ENCODE measurements at places on chromosomes 2 and 18.

GRCh38 chr2:27038631-27039339, 6.0 kb downstream of the TMEM214 start:
- no peak for DNase-seq

DNA sequence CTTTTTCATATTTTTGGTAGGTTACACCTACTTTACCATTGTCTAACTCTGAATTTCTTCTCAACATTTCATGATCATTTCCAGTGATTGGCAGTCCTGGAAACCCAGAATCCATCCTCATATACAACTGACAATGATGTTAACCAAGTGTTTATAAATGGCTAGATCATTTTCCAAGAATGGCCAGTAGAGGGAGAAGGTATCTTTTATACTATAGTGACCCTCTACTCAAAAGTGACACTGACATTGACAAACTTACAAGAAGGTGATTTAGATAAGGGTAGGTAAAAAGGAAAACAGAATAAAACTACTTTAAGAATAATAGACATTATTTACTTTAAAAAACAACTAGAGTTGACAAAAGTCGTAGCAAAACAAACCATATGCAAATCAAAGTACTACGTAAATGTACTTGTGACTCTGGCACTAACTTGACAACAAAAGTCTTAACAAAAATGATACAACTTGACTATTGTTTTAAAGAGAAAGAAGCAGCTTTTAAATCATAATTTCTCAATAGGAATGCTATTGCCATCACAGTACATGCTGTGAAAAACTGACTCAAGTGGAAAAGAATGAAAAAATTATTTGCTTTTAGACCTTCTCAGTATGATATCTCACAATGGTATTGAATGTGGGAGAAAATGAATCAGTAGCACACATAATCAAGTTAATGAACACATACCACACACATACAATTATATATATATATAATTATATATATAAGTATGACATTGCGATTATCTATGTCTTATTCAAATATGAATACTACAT, 76.6 kb upstream of the GRB14 start:
- peak; percentile 10 for DNase-seq

DNA sequence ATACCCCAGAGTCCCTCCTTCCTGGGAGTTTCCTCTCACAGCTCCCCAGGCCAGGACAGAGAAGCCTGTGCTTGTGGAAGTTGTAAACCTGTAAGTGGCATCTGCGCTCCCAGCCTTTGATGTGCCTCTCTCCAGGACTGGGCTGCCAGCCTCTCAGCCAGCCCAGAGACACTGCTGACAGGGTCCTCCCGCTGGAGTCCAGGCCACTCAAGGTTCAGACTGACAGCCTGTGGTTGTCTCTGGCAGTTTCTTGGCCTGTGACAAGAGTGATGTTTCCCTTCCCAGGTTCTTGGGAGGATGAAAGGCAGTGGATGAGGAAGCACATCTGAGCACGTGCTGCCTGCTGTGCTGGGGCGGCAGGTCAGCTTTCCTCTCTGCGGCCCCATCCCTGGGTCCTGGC, 3.0 kb downstream of the SLC35F6 start:
- DNase-seq, result no peak

GRCh38 chr2:28801726-28802125, 8.9 kb upstream of the SPDYA start:
- no peak for DNase-seq

GRCh38 chr2:191688934-191689695, 11.2 kb downstream of the NABP1 start:
- peak; percentile 34 for DNase-seq

DNA sequence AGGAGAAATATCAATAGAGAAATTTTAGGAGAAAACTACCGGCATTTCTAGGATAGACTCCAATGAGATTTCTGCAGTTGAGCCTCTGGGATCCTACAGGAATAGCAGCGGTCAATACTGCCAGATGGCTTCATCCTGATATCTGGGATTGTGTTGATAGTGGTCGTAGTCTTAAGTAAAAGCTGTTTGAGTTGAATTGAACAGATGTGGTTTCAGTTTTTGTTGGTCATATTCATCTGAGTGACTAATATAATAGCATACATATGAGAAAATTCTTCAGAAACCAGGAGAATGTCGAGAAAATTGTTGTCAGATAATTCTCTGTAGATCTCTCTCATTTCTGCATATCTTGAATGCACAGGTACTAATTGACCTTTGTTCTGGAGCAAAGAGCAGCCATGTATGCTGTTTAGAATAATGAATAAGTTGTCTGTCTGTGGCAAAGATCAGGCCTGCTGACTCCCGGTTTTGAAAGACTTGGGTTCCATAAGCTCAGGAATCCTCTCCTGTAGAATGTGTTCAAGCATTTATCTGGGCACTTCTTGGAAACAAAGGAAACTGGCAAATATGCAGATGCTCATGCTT, 288.1 kb downstream of the TMX3 start:
- DNase-seq, result no peak
